ENCODE measurements at places on chromosomes 6 and 20. TPM values are rescaled to one million over a fixed set of nuclear protein-coding genes. Genes with fewer than 3 reads are reported as not detected.

The GOPC gene
- 47.0 TPM for total RNA-seq

The CLVS2 gene
- 0.11 TPM for total RNA-seq

The SNX21 gene
- 17.3 TPM for total RNA-seq

DNA sequence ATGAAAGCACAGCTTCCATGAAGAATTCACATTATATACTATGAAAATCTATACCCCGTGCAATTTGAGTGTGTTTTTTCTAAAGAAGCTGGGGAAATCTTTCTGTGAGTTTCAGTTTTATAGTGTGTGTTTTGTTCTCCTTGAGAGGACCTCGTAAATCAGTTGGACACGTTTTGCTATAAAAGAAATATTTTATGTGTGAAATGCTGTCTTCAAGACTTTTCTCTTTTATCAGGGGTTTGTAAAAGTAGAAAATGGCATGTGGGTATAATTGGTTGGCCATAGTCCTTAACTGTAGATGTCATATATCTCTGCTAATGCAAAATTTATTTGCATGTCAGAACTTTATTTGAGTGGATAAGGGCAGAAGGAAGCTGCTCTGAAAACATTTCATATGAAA lies 186.2 kb downstream of the CDH4 start:
- DNase-seq = no peak

DNA sequence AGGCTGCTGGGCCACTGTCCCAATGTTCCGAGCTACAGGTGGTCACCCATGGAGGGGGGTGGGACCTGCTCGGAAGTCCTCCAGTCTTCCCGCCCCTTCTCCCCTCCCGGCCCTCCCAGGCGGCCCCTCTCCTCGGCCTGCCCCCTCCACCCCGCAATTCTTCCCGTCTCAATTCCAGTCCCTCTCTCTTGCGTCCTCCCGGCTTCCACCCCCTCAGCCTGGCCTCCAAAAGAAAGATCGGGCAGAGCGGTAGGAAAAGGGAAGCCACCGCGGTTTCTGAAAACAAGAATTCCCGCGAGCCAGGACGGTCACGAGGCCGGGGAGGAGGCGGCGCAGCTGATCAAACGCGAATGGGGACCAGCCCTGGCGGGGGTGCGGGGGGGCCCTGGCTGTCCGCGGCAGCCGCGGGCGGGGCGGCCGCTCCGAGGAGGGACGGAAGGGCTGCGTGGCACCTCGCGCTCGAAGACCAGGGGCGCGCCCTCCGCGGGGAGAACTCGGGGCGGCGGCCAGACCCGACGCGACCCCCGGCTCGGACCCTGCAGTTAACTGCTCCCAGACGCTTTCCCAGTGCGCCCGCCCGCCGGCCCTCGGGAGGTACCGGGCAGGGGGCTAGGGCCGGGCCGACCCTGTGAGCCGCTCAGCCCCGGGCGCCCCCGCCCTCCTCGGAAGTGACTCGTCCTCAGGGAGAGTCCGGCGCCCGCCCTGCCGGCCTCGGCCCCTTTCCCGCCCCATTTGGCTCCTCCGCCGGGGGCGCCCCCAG lies 1.0 kb downstream of the PXDC1 start:
- DNase-seq = no peak

DNA sequence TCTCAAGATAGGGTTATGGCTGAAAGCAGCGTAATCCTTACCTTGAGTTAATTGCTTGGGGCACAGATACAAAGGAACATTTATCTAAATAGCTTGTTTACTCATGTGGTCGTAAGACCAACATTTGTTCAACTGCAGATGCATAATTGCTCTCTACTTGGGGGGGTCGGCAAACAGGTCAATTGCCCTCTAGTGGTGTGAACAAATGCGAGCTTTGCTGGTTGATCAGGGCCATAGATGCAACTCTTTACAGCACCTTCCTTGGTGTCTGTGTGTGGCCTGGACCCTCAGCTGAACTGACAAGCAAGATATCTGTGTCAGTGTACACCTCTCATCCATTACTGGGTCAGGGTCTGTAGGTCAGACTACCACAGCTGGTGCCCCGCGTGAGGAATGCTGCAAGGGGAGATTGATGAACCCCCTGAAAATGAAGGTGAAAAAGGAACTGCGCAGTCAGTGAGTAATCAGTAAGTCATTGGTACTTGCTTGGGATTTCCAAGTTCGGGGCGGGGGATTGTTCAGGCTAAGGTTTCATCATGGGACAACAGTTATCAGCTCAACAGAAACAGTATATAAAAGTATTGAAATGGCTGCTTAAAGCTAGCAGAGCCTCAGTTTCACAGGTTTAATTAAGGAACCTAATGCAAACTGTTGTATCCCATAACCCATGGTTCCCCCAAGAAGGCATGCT lies 24.0 kb downstream of the HLA-DPA1 start:
- DNase-seq = no peak

The REV3L gene
- 41.7 TPM for total RNA-seq

DNA sequence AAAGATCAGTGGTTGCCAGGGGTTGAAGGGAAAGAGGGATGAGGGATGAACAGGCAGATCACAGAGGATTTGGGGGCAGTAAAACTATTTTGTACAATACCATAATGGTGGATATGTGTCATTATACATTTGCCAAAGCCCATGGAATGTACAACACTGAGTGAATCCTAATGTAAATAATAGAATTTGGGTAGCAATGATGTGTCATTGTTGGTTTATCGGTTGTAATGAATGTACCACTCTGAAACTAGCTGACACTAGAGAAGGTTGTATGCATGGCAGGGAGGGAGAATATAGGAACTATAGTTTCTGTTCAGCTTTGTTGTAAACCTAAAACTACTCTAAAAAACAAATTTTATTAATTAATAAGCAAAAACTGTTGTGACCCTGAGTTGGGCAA lies 17.8 kb upstream of the ASF1A start:
- no peak for DNase-seq

DNA sequence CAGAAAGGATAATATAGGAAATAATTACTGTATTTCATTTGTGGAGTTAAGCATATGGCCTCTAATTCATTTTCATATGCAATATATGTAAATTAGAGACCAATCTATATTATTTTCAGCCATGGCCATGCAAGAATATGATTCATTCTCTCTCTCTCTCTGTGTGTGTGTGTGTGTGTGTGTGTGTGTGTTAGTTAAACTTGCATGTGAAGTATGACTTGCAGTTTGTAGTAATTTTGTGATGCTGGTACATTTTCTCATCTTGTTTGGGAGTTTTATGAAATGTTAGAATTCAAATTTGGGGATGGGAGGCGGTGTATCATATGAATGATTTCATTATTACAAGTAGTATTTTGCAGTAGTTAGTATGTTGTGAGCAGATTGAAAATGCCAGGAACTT lies 74.8 kb downstream of the JARID2 start:
- DNase-seq = no peak

The KCNQ2 gene
- total RNA-seq = 11.8 TPM

DNA sequence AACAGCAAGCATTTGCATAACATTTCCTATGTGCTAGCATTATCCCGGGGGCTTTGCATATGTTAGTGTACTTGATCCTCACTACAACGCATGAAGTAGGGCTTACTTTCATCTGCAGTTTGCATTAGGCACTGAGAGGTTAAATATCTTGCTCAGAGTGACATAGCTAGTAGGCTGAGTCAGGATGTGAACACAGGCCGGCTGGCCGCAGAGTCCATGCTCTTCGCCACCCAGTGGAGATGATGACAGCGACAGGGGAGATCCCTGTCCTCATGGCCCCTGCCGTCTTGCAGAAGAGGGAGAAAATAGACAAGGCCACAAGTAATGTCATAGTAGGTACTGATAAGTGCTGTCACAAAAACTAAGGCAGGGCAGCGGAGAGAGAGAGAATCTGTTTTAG lies 46.9 kb downstream of the LYRM4 start:
- no peak for DNase-seq

DNA sequence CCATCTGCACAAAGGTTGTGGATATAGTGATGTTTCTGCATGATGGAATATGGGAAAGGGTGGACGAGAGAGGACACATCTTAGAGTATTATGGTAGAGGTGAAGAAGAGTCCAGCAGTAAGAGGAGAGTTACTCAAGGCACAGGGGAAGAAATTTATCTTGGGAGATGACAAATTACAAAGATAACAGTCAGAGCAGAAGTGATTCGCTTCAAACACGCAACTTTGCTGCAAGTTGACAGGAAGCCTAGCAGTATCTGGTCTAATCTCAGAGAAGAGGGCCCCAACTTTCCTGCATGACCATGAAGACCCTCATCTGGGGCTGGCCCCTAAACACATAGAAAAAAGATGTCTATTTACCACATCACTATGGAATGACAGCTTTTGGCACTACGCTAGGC lies 1.2 kb upstream of the CALHM6 start:
- no peak for DNase-seq

The RHAG gene
- not detected for total RNA-seq

DNA sequence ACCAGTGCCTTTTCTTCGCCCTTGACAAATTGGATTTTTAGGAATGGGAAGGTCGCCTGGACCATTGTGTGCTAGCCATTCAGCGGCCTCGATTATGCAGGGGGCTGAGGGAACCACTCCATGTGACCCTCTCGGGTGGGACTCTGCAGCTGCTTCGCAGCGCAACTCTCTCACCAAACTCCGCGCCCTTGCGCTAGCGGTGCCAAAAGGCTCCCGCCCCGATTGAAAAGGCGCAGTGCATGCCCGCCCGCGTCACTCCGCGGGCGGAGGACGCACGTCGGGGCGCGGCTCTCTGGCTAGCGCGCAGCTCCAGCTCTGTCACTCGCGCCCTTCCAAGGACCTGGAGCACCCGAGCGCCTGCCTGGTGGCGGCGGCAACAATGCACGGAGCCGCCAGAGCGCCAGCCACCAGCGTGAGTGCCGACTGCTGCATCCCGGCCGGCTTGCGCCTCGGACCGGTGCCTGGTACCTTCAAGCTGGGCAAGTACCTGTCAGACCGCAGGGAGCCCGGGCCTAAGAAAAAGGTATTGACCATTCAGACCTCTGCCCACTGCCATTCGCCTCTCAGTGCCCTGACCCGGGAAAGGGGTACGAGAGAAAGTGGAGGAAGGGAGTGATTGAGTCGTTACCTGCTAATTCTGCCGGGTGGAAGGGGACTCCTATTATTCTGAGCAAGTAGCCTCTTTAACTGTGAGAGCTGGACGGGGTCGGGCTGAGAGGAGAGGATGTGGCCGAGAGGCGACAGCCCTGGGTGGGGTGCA lies at the start of gene PRDM13:
TSS of gene PRDM13 (plus strand) at position 178 of the 760 bp plus-strand sequence. CDS start at position 380, 202 bp downstream.
- no peak for DNase-seq

- no peak for DNase-seq
Observed at GRCh38 chr6:22253955-22254655, 42.7 kb downstream of the PRL start.

GRCh38 chr6:48123601-48124000 lies 12.6 kb upstream of the PTCHD4 start:
- DNase-seq = no peak

GRCh38 chr6:137227871-137228302 lies 8.7 kb upstream of the IFNGR1 start:
- no peak for DNase-seq

- no peak for DNase-seq
Observed at GRCh38 chr6:11403035-11403601, 134.4 kb upstream of the TMEM170B start.

The PCSK2 gene
- total RNA-seq = 0.29 TPM

GRCh38 chr6:24010133-24010532 lies 115.9 kb upstream of the NRSN1 start:
- no peak for DNase-seq

The RIPOR2 gene
- 1.7 TPM for total RNA-seq

DNA sequence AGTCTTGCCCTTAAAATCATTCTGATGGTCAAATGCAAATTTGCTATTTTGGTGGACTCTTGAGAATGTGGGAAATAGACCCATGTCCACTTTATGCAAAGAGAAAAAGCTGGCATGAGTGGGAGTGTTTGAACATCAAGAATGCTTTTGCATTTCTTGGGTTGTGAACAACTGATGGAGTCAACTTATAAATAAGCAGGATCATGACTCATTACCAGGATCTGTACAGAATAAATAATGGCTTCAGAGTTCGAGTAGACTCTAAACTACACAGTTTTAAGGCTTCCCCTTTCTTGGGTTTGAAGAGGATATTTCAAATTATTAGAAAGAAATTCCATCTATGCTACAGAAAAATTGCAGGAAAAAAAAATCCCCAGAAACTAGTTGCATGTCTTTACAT lies 195.5 kb downstream of the EYA4 start:
- DNase-seq = no peak

The TP53INP2 gene
- total RNA-seq = 13.1 TPM

DNA sequence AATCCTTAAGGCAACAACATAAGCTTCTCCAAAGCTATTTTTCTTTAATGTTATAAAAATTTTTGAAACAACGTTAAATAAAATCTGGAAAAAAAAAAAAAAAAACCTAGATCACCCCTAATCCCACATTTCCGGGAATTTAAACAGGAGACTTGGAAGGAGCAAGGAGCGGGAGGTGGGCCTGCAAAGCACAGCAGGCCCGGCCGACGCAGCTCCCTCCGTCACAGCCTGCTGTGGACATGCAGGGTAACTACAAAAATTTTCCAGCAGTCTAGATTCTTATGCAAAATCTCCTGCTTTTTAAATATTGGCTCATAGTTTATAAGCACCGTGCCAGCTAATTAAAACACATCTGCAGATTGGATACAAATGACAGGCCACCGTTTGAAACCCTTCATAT lies 23.5 kb downstream of the FOXF2 start:
- peak; percentile 1 for DNase-seq

The ANGPT4 gene
- 0.35 TPM for total RNA-seq

DNA sequence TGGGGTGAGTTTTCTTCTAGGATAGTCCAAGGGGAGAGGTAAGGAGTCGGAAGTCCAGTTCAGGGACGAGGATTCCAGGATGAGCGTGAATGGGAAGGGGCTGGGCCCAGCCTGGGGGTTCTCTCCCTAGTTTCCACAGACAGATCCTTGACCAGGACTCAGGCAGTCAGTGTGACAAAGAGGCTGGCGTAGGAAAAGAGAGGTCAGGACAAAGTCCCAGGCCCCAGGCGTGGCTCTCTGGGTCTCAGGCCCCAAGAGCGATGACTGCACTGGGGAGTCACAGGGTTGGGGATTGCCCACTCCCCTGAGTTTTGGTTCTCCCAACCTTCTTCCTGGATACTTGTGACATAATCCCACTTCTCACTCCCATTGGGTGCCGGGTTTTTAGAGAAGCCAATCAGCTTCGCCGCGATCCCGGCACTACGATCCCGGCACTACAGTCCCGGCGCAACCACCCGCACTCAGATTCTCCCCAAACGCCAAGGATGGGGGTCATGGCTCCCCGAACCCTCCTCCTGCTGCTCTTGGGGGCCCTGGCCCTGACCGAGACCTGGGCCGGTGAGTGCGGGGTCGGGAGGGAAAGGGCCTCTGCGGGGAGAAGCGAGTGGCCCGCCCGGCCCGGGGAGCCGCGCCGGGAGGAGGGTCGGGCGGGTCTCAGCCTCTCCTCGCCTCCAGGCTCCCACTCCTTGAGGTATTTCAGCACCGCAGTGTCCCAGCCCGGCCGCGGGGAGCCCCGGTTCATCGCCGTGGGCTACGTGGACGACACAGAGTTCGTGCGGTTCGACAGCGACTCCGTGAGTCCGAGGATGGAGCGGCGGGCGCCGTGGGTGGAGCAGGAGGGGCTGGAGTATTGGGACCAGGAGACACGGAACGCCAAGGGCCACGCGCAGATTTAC lies 46.2 kb upstream of the TRIM26 start:
- DNase-seq = peak; percentile 84

- no peak for DNase-seq
Observed at GRCh38 chr6:52697903-52698302, 27.0 kb downstream of the TMEM14A start.

- no peak for DNase-seq
Observed at GRCh38 chr6:158793432-158793831, 25.7 kb downstream of the EZR start.

The PRKN gene
- 6.8 TPM for total RNA-seq

The LY86 gene
- not detected for total RNA-seq

- DNase-seq = no peak
Observed at GRCh38 chr6:26056583-26057350, 30.5 kb upstream of the HFE start.

- no peak for DNase-seq
Observed at GRCh38 chr6:43284991-43285781, 12.9 kb upstream of the SLC22A7 start.

The LZTS3 gene
- total RNA-seq = 14.2 TPM

The GABRR2 gene
- 0.75 TPM for total RNA-seq

Data from mesothelial cell of epicardium (in vitro differentiated cells).